Amniotic stem cell (primary cell): ENCODE measurements at places on chromosomes 12 and 14.

- no peak for DNase-seq
Observed at GRCh38 chr12:55445357-55445756, 1.5 kb downstream of the OR6C2 start.

DNA sequence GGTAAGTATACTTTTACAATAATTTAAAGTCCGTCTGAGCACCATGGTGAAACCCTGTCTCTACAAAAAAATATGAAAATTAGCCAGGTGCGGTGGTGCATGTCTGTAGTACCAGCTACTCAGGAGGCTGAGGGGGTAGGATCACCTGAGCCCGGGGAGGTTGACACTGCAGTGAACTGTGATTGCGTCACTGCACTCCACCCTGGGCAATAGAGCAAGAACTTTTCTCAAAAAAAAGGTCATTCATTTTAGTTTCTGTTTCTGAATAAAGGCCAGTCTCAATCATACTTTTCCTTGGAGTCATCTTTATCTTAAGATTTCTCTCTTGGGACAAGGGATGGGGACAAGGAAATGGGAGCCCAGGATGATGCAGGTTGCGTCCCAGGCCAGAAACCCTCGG lies 12.9 kb downstream of the ANKRD13A start:
- DNase-seq, result no peak

GRCh38 chr14:74867673-74868072 lies 8.3 kb downstream of the PROX2 start:
- DNase-seq, result no peak

DNA sequence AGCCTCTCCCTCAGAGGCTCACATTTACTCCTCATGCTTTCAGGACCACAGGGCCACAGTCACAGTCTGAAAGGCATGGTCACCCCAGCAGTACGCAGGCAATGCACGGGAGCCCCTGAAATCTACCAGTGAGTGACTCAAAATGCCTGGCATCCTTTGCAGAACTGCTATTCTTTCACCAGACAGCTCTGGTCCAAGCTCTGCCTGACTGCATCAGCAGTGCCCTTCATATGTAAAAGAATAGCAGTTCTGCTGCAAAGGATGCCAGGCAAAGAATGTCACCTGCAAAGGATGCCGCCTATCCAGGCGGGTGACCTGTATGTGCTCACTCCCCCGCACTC lies 38.5 kb downstream of the LGMN start:
- DNase-seq, result no peak

DNA sequence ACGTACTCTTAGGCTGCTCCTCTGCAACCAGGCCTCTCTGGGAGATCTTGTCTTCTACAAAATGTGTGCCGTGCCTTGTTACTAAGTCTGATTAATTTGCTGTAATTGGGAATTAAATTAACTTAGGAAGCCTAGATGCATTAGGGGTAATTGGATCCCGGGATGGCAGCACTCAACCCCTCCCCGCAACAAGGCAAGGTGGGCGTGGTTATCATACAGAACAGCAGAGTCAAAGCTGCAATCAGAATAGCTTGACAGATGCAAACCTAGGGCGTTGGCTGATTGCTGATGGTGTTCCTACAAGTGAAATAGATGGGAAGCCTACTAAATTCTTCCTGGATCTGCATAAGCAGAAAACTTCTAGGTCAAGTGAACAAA lies 34.5 kb upstream of the NFYB start:
- no peak for DNase-seq

GRCh38 chr12:69580074-69580473 lies 5.2 kb upstream of the CCT2 start:
- no peak for DNase-seq

- no peak for DNase-seq
Observed at GRCh38 chr14:95155045-95155444, 2.3 kb downstream of the DICER1 start.

DNA sequence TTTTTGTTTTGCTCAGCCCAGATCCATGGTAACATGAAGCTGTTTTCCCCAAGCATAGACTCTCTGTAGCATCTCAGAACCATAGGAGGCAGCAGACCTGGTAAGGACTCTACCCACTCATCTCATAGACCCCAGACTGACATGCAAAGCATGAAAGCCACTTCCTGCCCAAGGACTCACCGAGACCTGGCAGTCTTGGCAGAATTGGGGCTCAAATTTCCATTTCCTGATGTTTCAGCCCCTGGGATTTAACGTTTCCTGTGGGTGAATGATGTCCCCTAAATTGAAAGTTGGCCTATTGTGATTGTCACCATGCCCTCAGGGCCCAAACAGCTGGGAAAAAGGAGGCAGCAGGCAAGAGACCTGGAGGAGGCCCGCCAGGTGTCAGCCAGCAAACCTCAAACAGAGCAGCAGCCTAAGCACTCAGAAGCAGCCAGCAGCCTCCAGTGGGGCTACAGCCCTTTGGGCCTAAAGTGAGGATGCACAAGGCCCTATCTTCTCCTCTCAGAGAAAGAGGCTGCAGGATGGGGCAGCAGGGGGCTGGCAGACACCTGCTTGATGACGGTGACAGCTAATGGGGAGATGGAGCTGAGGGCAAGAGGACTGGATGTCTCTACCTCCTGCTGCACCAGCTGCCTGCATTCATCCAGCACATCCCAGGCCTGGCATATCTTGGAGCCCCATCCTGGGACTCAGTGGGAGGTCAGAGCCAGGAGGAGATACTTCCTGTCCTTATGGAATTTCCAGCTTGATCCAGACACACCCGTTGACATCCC lies 8.5 kb downstream of the KRT85 start:
- no peak for DNase-seq

DNA sequence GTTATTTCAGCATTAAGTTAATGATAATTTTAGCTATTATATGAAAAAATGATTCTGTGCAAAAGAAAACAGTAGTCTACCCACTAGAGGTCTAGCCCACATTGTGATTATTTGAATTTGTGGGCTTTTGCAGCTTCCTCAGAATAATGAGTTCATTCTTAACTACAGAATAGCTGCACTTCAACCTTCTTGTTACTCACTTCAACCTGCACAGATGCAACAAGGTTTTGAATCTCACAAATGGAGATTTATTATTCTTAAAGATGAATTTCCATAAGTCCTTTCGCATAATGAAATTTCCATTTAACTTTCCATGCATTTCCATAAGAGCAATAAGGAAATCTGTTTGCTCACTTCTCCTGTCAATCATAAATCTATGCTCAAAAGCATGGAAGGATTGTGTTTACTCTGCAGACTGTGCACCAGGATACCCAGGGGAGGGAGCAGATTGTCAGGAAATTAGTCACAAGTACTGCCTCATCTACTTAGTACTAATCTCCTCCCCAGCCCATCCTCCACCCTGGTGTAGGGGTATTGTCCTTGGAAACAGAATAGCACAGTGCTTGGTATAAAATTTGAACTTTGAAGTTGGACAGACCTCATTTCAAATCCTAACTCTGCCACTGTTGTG lies 24.1 kb downstream of the PTGER2 start:
- DNase-seq, result peak; percentile 26

DNA sequence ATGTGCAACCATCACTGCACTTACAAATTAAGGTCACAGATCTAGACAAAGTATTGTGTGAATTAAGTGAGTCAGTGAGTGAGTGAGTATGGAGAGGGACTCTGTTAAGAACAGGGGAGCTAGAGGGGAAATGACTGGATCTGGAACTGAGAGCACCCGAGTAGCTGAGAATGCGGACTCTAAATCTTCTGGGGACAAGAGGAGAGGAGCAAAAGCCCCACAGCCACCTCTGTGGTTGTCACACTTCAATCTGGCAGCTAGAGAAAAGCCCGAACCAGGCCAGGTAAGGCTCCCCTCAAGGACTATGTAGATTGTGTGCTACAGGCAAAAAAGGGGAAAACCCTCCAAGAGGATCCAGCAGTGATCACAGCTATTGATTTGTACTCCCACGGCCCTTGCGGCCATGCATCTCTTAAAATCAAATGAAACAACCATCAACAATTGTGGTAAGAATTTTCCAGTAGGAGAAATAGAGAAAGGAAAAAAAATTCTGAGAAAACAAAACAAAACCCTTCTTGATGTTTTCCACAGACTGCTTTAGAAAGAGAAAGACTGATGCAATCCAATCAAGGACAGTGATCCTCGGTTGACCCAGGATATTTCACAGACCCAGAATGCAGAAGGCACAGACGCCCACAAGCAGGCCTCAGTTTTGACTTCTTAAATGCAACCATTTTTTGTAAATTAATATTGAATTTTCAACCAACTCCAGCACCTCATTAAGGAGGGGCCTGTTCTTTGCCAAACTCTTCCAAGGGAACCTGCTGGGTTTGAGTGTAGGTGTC lies 109.6 kb downstream of the SLC38A6 start:
- DNase-seq, result no peak

- DNase-seq, result no peak
Observed at GRCh38 chr14:68246786-68247105, 427.2 kb downstream of the RAD51B start.

GRCh38 chr12:66620688-66621087 lies 58.2 kb downstream of the GRIP1 start:
- no peak for DNase-seq

GRCh38 chr14:84209031-84209430 lies 1320.9 kb upstream of the FLRT2 start:
- DNase-seq, result no peak

DNA sequence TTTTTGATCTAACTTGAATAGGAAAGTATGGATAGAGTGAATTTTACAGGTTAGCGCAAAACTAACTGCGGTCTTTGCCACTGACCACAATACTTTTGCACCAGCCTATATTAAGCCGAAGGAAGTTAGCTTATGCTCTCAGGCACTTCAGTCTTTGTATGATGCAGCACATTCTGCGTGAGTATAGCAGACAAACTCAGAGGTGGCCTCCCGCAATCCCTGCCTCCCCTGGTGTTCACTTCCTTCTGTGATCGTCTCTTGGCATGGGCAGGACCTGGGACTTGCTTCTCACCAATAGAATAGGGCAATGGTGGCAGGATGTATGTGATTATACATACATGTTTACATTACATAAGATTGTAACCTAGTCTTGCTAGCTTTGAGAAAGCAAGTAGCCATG lies 10.3 kb upstream of the SLC6A13 start:
- no peak for DNase-seq

GRCh38 chr14:59998564-59998963 lies 78.6 kb downstream of the LRRC9 start:
- no peak for DNase-seq

- DNase-seq, result no peak
Observed at GRCh38 chr12:113835433-113835832, 130.7 kb downstream of the RBM19 start.

DNA sequence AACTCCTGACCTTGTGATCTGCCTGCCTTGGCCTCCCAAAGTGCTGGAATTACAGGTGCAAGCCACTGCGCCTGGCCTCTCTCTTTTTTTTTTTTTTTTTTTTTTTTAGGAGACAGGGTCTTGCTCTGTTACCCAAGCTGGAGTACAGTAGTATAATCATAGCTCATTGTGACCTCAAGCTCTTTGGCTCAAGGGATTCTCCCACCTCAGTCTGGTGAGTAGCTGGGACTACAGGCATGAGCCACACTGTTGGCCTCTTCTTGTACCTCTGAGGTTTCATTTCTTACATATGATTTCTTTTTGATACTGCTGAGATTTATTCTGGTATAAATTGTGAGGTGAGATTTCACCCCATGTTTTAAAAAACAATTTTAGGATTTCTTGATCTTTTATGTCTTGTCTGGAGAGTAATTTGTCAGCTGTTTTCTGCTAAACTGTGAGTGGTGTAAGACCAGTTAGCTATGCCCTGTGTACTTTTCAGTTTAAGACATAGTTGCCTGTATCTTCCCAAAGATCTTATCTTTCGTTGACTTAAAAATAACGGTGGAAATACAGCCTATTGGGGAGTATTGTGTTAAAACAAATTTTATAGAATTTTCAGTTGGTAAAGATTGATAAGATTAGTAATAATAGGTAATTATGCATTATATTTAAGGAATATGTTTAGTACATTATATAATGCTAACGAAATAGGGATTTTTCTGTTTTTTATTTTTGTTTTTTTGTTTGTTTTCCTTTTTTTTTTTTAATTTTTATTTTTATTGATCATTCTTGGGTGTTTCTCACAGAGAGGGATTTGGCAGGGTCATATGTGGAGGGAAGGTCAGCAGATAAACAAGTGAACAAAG lies 31.7 kb downstream of the WDR20 start:
- DNase-seq, result no peak

DNA sequence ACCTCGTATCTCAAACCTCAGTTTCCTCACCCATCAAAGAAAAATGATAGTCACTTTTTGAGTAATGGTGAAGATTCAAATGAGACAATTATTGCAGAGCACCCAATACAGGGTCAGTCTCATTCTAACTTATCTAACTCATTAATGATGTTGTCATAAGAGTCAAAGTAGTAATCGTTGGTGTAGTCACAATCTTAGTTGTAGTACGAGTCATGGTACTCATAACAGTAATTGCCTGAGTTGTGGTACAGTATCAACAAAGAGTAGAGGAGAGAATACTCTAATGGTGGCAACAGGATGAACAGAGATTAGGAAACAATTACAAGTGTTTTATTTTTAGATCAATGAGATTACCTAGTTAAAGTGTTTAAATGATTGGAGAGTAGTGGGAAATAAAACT lies 93.6 kb upstream of the TMTC2 start:
- no peak for DNase-seq

DNA sequence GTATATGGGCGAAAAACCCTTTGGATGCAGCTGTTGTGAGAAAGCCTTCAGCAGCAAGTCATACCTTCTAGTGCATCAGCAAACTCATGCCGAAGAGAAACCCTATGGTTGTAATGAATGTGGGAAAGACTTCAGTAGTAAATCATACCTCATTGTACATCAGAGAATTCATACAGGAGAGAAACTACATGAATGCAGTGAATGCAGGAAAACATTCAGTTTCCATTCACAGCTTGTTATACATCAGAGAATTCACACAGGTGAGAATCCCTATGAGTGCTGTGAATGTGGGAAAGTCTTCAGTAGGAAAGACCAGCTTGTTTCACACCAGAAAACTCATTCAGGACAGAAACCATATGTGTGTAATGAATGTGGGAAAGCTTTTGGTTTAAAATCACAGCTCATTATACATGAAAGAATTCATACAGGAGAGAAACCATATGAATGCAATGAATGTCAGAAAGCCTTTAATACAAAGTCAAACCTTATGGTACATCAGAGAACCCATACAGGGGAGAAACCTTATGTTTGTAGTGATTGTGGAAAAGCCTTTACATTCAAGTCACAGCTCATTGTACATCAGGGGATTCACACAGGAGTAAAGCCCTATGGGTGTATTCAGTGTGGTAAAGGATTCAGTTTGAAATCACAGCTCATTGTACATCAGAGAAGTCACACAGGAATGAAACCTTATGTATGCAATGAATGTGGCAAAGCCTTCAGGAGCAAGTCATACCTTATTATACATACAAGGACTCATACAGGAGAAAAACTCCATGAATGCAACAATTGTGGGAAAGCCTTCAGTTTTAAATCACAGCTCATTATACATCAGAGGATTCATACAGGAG lies 21.4 kb downstream of the ZNF268 start:
- DNase-seq, result no peak

DNA sequence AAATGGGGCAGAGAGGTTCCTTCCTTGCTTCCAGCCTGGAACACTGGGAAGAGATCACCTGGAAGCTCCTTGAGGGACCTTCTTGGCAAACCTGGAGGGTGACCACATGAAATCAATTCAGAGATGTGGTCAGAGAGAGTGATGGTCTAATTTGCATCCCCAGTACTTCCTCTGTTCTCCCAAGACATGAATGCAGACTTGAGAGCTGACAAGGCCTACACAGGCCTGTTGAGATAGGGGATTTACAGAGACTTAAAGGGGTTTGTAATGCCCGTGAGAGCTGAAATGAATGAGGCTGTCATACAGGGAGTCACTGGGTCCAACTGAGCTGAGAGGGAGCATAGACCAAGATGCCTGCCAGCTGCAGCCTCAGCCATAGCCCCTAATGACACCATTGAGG lies 45.1 kb downstream of the TMX1 start:
- DNase-seq, result no peak
